ENCODE measurements at places on chromosomes 2 and 18.

GRCh38 chr2:205739620-205740019, 57.3 kb downstream of the NRP2 start:
- DNase-seq, result no peak

GRCh38 chr2:60499651-60500265, 53.7 kb downstream of the BCL11A start:
- DNase-seq, result no peak

DNA sequence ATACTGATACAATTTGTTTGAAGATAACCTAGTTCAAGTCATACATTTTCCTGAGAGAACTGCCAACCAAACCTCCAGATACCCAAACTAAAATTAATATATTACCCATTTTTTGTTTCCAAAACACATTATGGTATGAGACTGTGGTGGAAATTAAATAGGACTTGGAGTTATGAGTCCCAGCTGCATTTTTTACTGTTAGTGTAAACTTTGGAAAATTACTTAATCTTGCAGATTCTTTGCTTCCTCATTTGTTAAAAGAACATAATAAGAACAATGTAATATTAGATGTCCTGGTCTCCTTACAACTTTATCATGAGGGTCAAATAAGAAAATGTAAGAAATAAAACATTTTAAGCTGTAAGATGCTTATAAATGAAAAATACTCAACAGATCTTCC, 98.2 kb upstream of the TRIB2 start:
- DNase-seq, result no peak

DNA sequence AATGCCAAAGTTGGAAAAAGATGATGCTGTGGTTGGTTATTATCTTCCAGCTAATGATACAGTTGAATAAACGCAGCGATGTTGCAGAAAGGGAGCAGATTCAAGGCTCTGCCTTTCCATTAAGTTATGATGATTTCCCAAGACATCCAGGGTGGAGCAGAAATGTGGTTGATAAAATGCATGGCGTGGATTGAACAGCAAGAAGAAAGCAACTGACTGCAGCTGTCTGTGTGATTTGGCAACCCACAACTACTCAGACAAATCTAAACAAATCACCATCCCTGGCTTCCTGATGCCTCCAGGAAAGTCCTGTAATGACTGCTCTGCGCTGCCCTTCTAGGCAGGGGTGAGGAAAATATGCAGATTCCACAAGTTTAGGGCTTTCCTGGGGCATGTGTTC, 166.3 kb downstream of the NRP2 start:
- DNase-seq, result no peak

GRCh38 chr18:41226911-41227310, 728.1 kb upstream of the PIK3C3 start:
- no peak for DNase-seq

Data from HL-60 (cell line).